Left ventricle myocardium superior (tissue), 1 donor: ENCODE measurements at places on chromosomes 2 and 18.

DNA sequence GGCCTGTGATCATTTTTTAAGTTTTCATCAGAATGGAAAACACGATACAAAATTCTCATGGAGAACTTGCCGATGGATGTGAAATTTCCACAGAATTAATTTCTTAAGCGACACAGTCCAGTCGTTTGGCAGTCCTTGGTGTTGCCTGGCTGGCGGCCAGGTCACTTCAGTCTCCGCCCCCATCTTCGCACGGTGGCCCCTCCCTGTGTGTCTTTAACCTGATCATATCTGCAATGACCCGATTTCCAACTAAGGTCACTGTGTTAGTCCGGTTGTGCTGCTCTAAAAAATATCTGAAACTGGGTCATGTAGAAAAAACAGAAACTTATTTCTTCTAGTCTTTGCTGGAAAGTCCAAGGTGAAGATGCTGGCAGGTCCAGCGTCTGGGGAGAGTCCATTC lies 44.5 kb upstream of the COPS8 start:
- peak; percentile 62 for DNase-seq

GRCh38 chr2:220503431-220503830 lies 876.0 kb downstream of the SLC4A3 start:
- DNase-seq, result no peak

DNA sequence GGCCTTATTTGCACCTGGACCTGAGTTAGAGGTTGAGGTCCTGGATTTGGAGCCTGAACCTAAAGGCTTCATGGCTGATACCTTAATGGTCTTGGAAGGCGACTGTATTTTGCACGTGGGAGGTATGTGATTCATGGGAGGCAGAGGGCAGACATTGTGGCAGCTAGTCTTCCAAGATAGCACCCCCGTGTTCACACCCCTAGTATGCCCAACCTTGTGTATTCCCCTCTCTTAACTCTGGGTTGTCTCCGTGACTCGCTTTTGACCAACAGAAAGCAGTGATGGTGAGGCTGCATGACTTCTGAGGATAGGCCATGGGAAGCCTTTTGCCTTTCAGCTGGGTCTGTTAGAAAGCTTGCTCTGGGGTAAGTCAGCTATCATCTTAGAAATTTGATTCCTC lies 45.8 kb upstream of the HAAO start:
- no peak for DNase-seq

DNA sequence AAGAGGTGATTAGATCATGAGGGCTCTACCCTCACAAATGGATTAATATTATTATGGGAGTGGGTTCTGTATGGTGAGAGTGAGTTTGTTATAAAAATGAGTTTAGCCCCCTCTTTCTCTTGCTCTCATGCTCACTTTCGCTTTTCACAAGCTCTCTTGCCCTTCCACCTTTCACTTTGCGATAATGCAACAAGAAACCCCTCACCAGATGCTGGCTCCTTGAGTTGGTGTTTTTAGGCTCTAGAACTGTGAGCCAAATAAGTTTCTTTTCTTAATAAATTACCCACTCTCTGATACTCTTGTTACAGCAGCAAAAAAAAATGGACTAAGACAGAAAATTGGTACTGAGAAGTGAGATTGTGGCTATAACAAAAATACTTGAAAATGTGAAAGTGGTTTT lies 106.5 kb downstream of the EHBP1 start:
- no peak for DNase-seq

GRCh38 chr2:173749315-173749714 lies 215.9 kb downstream of the SP3 start:
- no peak for DNase-seq

- no peak for DNase-seq
These were observed 367 bp downstream of the FBXO48 start for GRCh38 chr2:68466778-68467076.

DNA sequence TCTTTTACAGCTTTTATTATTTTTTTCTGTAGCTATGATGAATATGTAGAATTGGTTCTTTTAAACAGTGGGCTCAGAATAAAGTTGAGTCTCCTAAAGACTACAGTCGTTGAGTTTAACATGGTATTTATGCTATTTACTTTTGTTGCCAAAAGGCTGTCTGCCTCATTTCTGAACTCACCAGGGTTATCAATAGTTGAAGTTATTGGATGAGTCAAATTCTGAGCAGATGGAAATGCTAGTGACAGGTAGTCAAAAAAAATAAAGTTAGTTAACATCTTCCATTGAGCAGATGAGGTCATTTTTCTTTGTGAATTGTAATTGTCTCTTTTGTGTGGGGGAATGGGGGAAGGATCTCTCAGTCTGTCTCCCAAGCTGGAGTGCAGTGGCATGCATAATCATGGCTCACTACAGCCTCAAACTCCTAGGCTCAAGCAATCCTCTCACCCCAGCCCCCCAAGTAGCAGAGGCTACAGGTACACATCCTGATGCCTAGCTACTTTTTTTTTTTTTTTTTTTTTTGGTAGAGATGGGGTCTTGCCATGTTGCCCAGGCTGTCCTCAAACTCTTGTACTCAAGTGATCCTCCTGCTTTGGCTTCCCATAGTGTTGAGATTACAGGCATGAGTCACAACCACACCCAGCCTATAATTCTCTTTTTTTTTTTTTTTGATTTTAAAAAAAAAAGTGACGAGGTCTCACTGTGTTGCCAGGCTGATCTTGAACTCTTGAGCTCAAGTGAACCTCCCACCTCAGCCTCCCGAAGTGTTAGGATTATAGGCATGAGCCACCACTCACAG lies 8.9 kb downstream of the PAPOLG start:
- no peak for DNase-seq
